ENCODE measurements at places on chromosomes 5 and 9. TPM values are rescaled to one million over a fixed set of nuclear protein-coding genes. Genes with fewer than 3 reads are reported as not detected.

HCN1 gene
- total RNA-seq: not detected

IFNA21 gene
- not detected for total RNA-seq

CFAP77 gene
- total RNA-seq: not detected

MARCHF11 gene
- not detected for total RNA-seq

PCDHA4 gene
- total RNA-seq: not detected

PCDHB6 gene
- total RNA-seq: not detected

RGS3 gene
- 1.3 TPM for total RNA-seq

CAMK4 gene
- total RNA-seq: 0.04 TPM

VLDLR gene
- total RNA-seq: 31.5 TPM

MPDZ gene
- not detected for total RNA-seq

NSG2 gene
- not detected for total RNA-seq

DNAH5 gene
- total RNA-seq: not detected

PCDHB11 gene
- total RNA-seq: not detected

All from Karpas-422 (cell line).